ENCODE measurements at places on chromosomes 11 and 22. TPM values are rescaled to one million over a fixed set of nuclear protein-coding genes. Genes with fewer than 3 reads are reported as not detected.

CTSW gene
- total RNA-seq: not detected

GRCh38 chr11:130801333-130802122, 114.8 kb downstream of the SNX19 start:
- DNase-seq: no peak

DNA sequence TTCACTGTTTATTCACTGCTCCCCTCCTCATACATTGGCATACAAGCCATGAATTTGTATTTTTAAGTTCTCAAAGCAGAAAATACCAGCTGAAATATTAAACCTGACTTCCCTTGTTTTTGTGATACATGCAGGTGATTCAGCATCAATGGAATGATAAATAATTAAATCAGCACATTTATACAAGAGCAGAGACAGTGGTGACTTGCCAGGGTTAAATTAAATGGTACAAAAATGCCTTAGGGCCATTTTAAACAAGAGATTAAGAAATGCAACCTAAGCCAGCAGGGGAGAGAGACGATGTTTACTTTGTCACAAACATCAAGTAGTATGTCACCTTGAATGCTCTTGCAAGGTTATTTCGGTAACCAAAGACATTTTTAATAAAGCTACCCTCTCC, 95.9 kb upstream of the DDI1 start:
- no peak for DNase-seq

GRCh38 chr11:21820176-21820575, 372.7 kb upstream of the ANO5 start:
- DNase-seq: no peak

DNA sequence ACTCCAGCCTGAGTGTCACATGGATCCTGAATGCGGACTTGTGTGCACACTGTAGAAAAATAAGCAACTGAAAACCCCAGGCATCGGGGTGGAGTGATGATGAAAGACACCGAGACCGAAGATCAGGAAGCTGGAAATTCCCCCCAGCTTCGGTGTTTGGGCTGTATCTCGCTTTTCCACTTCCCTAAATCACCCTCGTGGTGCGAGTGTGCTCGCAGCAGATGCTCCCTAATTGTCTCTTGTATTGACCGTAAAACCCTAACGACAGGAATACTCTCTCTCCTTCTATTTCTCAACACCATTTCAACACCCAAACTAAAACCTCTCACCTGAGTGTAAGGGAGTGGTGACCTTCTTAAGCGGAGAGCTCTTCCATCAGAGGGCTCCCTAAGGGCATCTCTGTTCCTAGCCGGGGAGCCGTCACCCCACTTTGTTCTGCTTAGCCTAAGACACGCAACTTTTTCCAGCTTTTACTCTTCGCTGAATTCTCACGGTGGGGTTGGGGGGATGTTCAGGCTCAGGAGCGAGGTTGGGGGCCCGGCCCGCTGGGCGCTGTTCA, 635 bp upstream of the GRK3 start:
- DNase-seq: peak; percentile 45

Data from OCI-LY7 (cell line).